ENCODE measurements at places on chromosomes 1 and 21. TPM values are rescaled to one million over a fixed set of nuclear protein-coding genes. Genes with fewer than 3 reads are reported as not detected.

The TMEM240 gene
- total RNA-seq, result 4.1 TPM

The AADACL4 gene
- total RNA-seq, result not detected

The CD34 gene
- total RNA-seq, result 0.15 TPM

The SON gene
- total RNA-seq, result 183 TPM

The UAP1 gene
- total RNA-seq, result 97.7 TPM

The ALDH9A1 gene
- total RNA-seq, result 30.3 TPM

The ACKR1 gene
- not detected for total RNA-seq

The AUNIP gene
- total RNA-seq, result 12.2 TPM

The RGS4 gene
- 0.26 TPM for total RNA-seq

The PODN gene
- 0.23 TPM for total RNA-seq

The QSOX1 gene
- total RNA-seq, result 152 TPM

- no peaks in the 10 kb centered on the region for H3K36me3 ChIP-seq
- H3K27me3 ChIP-seq, result no peaks in the 10 kb centered on the region
- no peak overlapping the region for H3K27ac ChIP-seq
- no peak for DNase-seq
- no peak overlapping the region for H3K4me3 ChIP-seq
- no peaks in the 10 kb centered on the region for H3K4me1 ChIP-seq
Measured at GRCh38 chr1:15110867-15111230, 42.7 kb upstream of the TMEM51 start.

- no peak overlapping the region for H3K4me3 ChIP-seq
- no peaks in the 10 kb centered on the region for H3K36me3 ChIP-seq
- no peak for DNase-seq
- no peak overlapping the region for H3K27ac ChIP-seq
- H3K27me3 ChIP-seq, result no peaks in the 10 kb centered on the region
Measured at GRCh38 chr1:208691012-208691411, 446.8 kb upstream of the PLXNA2 start.

GRCh38 chr1:110239441-110240430 lies 29.6 kb downstream of the KCNC4 start:
- H3K4me1 ChIP-seq, result peaks cover 5% of the 10 kb centered on the region
- no peak overlapping the region for H3K27ac ChIP-seq
- no peaks in the 10 kb centered on the region for H3K27me3 ChIP-seq
- DNase-seq, result no peak
- no peak overlapping the region for H3K4me3 ChIP-seq
- no peaks in the 10 kb centered on the region for H3K36me3 ChIP-seq

- H3K4me1 ChIP-seq, result peaks cover 78% of the 10 kb centered on the region
- no peak for DNase-seq
- H3K36me3 ChIP-seq, result no peaks in the 10 kb centered on the region
- H3K27me3 ChIP-seq, result no peaks in the 10 kb centered on the region
Measured at GRCh38 chr1:2445823-2446215, 30.3 kb upstream of the PLCH2 start.

DNA sequence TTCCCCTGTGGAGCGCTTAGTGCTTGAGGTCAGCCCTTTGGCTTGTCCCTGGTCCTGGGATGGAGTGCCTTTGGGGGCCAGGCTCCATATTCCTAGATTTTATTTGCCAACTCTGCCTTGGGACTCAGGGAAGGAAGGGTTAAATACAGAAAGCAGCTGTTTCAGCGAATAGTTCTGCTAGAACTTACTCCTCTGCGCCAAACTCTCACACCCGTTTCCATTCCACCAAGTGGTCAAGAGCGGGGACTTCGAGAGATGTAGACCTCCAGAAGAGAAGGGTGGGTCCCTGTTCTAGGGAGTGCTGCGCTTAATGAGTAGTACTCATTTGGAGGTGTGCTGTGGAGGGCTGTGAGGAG lies 704 bp upstream of the TOMM40L start:
- peaks cover 2% of the 10 kb centered on the region for H3K36me3 ChIP-seq
- H3K27me3 ChIP-seq, result no peaks in the 10 kb centered on the region
- H3K4me3 ChIP-seq, result no peak overlapping the region
- DNase-seq, result no peak
- H3K4me1 ChIP-seq, result peaks cover 19% of the 10 kb centered on the region

- no peak overlapping the region for H3K4me3 ChIP-seq
- no peaks in the 10 kb centered on the region for H3K36me3 ChIP-seq
- H3K27ac ChIP-seq, result no peak overlapping the region
- no peak for DNase-seq
Measured at GRCh38 chr1:228544921-228545591, 57.9 kb downstream of the RNF187 start.

DNA sequence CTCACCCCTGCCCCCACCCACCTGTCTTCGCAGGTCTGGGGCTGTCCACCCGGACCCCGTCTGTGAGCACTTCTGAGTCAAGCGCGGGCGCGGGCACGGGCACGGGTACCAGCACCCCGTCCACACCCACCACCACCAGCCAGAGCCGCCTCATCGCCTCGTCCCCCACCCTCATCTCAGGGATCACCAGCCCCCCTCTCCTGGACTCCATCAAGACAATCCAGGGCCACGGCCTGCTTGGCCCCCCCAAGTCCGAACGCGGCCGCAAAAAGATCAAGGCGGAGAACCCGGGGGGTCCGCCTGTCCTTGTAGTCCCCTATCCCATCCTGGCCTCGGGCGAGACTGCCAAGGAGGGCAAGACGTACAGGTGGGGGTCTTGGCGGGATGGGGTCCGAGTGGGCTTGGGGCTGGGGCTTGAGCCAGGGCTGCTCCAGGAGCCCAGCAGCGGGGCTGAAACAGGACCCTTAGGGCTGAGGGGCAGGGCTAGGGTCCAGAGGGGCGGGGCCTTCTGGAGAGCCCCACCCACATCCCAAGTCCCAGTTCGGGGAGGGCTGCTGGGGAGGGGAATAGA lies 23.9 kb downstream of the ZNF362 start:
- H3K4me1 ChIP-seq, result no peaks in the 10 kb centered on the region
- no peaks in the 10 kb centered on the region for H3K27me3 ChIP-seq
- no peak overlapping the region for H3K4me3 ChIP-seq
- no peaks in the 10 kb centered on the region for H3K36me3 ChIP-seq

DNA sequence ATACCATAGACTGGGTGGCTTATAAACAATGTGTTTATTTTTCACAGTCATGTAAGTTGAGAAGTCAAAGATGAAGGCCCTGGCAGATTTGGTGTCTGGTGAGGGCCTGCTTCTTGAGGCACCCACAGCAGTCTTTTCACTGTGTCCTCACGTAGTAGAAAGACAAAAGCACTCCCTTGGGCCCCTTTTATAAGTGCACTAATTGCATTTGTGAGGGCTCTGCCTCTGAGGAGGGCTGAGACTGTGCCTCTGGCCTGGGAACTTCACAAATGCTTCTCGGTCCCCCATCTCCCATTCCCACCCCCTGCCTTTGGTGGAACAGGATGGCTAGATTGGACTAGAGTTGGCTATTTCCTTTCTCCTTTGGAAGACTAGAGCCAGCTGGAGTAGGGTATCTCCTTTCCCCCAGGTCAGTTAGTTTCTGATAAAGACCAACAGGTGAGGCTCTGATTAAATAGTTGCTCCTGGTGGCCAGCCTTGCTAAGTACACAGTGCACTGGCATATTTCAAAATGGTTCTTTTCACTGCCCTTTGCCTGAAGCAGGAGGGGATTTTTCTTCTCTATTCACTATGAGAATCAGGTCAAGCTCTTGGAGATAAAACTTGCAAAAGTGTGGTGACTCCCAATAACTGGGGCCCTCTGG lies 82.9 kb downstream of the PLPPR4 start:
- H3K27ac ChIP-seq, result no peak overlapping the region
- no peak for DNase-seq
- H3K4me1 ChIP-seq, result no peaks in the 10 kb centered on the region
- no peaks in the 10 kb centered on the region for H3K27me3 ChIP-seq
- no peak overlapping the region for H3K4me3 ChIP-seq

- H3K36me3 ChIP-seq, result no peaks in the 10 kb centered on the region
- peaks cover 3% of the 10 kb centered on the region for H3K4me1 ChIP-seq
- no peak for DNase-seq
- H3K4me3 ChIP-seq, result no peak overlapping the region
- no peaks in the 10 kb centered on the region for H3K27me3 ChIP-seq
- no peak overlapping the region for H3K27ac ChIP-seq
Measured at GRCh38 chr1:204442376-204443259, 31.0 kb upstream of the PPP1R15B start.

GRCh38 chr1:145828367-145829026 lies 4.5 kb downstream of the POLR3C start:
- H3K4me3 ChIP-seq, result no peak overlapping the region
- H3K36me3 ChIP-seq, result peaks cover 26% of the 10 kb centered on the region
- H3K4me1 ChIP-seq, result peaks cover 11% of the 10 kb centered on the region
- H3K27me3 ChIP-seq, result no peaks in the 10 kb centered on the region
- no peak for DNase-seq

DNA sequence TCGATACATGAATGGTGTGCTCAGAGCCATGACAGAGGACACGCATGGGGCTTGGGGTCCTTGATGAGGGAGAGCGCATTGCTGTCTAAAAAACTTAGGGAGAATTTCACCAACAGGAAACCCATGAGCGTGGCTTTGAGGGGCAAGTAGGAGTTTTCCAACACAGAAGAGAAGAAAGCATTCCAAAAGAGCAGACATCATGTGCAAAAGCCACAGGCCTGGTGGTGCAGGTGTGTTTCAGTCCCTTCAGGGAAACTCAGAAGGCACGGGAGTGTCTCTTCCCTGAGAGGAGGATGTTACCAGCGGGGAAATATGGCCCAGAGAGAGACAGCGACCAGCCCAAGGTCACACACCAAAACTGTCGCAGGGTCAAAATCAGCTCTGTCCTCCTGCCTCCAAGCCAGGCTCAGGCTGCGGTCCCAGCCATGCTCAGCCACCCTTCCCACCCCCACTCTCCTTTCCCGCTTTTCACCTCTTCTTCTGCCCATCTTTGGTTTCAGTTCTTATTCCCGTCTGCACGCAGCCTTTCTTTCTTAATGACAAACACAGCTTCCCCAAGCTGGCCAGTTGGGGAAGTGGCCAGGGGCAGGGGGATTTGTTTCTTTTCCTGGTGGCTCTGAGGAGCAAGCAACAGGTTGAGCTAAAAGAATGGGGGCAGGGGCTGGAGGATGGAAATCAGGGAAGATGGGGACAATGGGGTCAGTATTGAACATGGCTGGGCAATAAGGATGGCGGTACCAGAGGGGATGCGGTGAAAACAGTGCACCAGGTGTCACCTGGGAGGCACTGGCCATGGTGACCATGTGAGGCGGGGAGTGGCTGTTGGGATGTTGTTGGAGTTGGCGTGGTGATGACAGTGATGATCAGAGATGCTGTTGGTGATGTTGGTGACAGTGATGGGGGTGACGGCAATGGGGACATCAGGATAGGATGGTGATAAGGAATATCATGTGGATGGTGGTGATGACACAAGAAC lies 10.3 kb downstream of the LAPTM5 start:
- peaks cover 15% of the 10 kb centered on the region for H3K4me1 ChIP-seq
- no peaks in the 10 kb centered on the region for H3K27me3 ChIP-seq
- no peak for DNase-seq

GRCh38 chr1:229941831-229942230 lies 125.2 kb upstream of the GALNT2 start:
- no peak for DNase-seq
- no peak overlapping the region for H3K4me3 ChIP-seq
- H3K4me1 ChIP-seq, result no peaks in the 10 kb centered on the region
- no peaks in the 10 kb centered on the region for H3K36me3 ChIP-seq

DNA sequence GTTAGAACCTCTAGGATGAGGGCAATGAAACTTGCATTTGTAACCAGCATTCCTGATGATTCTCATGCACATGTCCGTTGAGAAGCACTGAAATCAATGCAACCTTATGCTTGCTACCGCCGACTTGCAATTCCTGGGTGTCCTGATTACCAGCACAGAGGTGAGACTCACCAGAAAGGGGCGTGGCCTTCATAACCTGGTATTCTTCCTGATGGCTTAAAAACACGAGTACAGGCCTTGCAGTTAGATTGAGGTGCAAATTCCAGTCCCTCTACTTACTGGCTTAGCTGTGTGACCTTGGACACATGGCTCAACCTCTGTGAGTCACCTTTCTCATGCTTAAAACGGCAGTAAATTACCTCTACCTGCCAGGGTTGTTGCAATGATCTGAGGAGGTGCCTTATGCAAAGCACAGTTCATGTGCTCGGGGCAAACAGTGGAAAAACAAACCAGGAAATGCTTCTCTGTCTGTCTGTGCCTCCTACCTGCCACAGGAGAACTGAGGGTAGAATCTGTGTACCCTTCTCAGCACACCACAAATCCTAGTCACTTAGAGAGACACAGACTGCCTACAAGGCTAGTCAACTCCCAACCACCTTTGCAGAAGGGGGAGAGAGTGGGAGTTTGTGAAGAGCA lies 39.1 kb upstream of the ECE1 start:
- H3K36me3 ChIP-seq, result no peaks in the 10 kb centered on the region
- H3K27ac ChIP-seq, result peak overlapping the region; percentile 90
- DNase-seq, result no peak
- no peaks in the 10 kb centered on the region for H3K27me3 ChIP-seq
- H3K4me3 ChIP-seq, result no peak overlapping the region

- peaks cover 25% of the 10 kb centered on the region for H3K4me1 ChIP-seq
- no peaks in the 10 kb centered on the region for H3K27me3 ChIP-seq
- no peaks in the 10 kb centered on the region for H3K36me3 ChIP-seq
- no peak overlapping the region for H3K4me3 ChIP-seq
- H3K27ac ChIP-seq, result peak overlapping the region; percentile 95
- peak; percentile 48 for DNase-seq
Measured at GRCh38 chr1:23403038-23403336, 21.6 kb downstream of the TCEA3 start.

- H3K27me3 ChIP-seq, result no peaks in the 10 kb centered on the region
- no peak overlapping the region for H3K4me3 ChIP-seq
- peak overlapping the region; percentile 98 for H3K27ac ChIP-seq
- H3K36me3 ChIP-seq, result no peaks in the 10 kb centered on the region
Measured at GRCh38 chr1:109826930-109827349, 63.2 kb upstream of the EPS8L3 start.

- H3K27me3 ChIP-seq, result no peaks in the 10 kb centered on the region
- no peak for DNase-seq
- H3K4me1 ChIP-seq, result no peaks in the 10 kb centered on the region
- H3K4me3 ChIP-seq, result no peak overlapping the region
- H3K27ac ChIP-seq, result no peak overlapping the region
- no peaks in the 10 kb centered on the region for H3K36me3 ChIP-seq
Measured at GRCh38 chr1:6070450-6070974, 24.8 kb downstream of the KCNAB2 start.

DNA sequence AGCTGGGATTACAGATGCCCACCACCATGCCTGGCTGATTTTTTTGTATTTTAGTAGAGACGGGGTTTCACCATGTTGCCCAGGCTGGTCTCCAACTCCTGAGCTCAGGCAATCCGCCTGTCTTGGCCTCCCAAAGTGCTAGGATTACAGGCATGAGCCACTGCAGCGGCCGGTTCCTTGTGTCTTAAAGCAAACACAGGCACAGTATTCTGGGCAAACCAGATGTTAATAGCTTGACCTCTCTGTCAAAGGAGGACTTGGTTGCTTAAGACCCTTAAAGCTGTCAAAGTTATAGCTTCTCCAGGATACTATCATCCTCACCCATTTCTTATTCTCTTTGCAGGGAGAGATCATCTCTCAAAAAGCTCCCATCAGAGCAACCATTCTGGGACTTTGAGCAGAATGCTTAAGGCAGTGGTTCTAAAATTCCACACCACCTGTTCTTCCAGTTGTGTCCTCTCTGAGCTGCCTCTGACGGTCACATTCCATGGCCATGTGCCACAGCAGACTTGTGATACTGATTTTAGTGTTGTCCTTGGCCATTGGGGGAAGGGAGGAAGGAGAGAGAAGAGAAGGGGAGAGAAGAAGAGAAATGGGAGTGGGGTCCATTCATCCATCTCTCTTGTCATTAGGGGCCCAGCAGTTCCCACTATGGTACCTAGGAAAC lies 81.8 kb downstream of the PBX1 start:
- H3K4me3 ChIP-seq, result no peak overlapping the region
- H3K36me3 ChIP-seq, result no peaks in the 10 kb centered on the region
- H3K27ac ChIP-seq, result no peak overlapping the region
- DNase-seq, result no peak
- H3K27me3 ChIP-seq, result no peaks in the 10 kb centered on the region
- no peaks in the 10 kb centered on the region for H3K4me1 ChIP-seq

- no peaks in the 10 kb centered on the region for H3K36me3 ChIP-seq
- H3K4me1 ChIP-seq, result no peaks in the 10 kb centered on the region
- no peak overlapping the region for H3K4me3 ChIP-seq
Measured at GRCh38 chr1:214247501-214248041, 33.4 kb upstream of the SMYD2 start.
